Stimulated activated CD4-positive, alpha-beta T cell treated with anti-CD3 and anti-CD28 coated beads, Interleukin-2, amount 100 ng/mL, for 24 hours (primary cell): ENCODE measurements at places on chromosomes 3 and 15.

- no peak for DNase-seq
Measured at GRCh38 chr3:150407051-150407807, 869 bp upstream of the TSC22D2 start.

GRCh38 chr15:82093774-82094211, 48.0 kb upstream of the MEX3B start:
- DNase-seq: no peak

GRCh38 chr15:93138681-93139250, 49.8 kb upstream of the RGMA start:
- DNase-seq: no peak

DNA sequence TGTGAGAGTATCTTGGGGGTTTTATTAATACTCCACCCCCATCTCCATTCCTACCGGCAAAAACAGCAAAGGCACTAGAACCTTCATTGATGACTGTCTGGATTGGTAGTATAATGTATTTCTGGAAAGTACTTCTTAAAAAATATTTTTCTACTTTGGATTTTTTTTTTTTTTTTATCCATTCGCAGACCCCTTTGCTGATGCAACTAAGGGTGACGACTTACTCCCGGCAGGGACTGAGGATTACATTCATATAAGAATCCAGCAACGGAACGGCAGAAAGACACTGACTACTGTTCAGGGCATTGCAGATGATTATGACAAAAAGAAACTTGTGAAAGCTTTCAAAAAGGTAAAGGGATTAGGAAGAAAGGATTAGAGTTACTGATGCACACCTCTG, 1.2 kb downstream of the EIF1B start:
- no peak for DNase-seq

- DNase-seq: no peak
Measured at GRCh38 chr3:172918165-172918564, 167.6 kb downstream of the ECT2 start.

DNA sequence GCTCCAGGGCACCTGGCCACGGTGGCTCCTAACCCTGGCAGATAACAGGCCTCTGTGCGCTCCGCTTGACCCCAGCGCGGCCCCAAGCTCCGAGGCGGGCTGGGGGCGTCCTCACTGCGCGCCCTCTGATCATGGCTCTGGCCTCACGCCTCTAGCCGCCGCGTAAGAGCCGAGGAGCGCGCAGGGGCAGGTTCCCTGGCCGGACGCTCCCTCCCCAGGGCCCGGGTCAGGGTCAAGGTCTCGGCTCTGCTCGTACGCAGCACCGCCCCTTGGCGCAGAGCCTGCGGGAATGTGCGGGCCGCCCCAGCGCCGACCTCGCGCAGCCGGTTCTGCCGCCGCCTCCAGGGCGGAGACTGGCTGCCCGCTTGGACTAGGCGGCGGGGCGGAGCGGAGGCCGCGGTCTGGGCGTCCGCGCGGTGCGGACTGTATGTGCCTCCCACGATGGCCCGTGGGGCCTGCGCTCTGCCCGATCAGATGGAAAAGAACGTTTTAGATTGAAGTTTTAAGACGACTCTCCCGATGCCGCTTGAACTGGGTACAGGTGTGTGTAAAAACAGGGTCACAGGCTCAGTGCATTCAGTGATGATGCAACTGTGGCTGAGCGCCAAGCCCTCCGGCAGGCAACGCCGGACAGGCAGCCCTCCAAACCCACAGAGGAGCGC, 40.8 kb downstream of the CHST14 start:
- peak; percentile 38 for DNase-seq

DNA sequence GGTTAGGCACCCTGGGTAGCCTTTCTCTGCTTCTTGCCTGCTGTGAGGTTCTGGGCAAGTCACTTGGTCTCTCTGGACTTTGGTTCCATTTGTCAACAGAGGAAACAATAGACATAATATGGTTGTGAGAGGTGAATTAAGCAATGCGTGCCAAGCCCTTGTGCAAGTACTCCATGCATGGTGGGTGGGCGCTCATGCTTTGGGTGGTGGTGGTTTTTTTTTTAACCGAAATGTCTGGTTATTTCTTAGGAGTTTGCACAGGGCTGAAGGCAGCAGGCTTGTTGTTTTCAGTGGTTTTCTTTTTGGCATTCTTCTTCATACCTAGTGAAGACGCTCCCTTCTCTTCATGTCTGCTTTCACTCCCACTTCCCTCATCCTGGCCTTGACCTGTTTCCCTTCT, 84.2 kb upstream of the LRTM1 start:
- DNase-seq: no peak

- no peak for DNase-seq
Measured at GRCh38 chr3:125401402-125401801, 26.3 kb upstream of the ZNF148 start.

DNA sequence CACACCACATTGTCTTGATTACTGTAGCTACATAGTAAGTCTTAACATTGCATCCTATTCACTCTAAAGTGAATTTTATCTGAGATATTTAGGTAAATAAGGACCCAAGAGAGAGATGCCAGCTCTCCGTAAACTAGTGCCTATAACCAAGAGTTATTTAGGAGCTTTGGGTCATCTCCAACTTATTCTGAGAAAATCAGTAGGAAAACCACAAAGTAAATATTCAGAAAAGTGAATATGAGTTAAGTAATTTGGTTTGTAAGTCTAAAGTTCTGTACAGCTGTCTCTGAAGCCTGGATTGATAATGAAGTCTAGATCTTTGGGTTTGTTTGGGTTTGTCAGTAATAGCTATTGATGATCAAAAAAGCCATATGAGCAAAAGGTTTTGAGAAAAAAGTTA, 120.0 kb downstream of the FNDC3B start:
- no peak for DNase-seq

- DNase-seq: no peak
Measured at GRCh38 chr3:100269410-100270214, 8.8 kb downstream of the TBC1D23 start.

GRCh38 chr3:32255345-32255744, 16.9 kb downstream of the CMTM8 start:
- DNase-seq: no peak

- DNase-seq: peak; percentile 77
Measured at GRCh38 chr3:13495921-13496723, 16.0 kb downstream of the HDAC11 start.

DNA sequence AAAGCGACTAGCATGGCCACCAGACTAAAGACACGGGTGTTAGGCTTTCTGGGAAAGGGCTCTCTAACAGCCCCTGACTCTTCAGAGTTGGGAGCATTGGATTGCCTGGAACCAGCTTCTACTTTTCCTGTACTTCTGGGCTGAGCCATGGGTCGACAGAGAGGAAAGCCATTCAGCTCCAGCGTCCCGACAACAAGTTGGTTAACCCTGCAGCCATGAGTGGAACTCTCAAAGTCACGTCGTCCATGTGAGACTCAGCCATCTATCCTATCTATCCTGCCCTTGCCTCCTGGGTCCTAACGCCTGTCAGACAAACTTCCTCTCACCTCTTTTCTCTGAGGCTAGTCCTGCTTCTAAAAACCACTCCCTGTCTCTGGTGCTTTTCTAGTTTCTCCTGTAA, 32.6 kb upstream of the TBC1D5 start:
- peak; percentile 5 for DNase-seq

GRCh38 chr3:165336786-165337185, 140.6 kb upstream of the SLITRK3 start:
- DNase-seq: no peak

DNA sequence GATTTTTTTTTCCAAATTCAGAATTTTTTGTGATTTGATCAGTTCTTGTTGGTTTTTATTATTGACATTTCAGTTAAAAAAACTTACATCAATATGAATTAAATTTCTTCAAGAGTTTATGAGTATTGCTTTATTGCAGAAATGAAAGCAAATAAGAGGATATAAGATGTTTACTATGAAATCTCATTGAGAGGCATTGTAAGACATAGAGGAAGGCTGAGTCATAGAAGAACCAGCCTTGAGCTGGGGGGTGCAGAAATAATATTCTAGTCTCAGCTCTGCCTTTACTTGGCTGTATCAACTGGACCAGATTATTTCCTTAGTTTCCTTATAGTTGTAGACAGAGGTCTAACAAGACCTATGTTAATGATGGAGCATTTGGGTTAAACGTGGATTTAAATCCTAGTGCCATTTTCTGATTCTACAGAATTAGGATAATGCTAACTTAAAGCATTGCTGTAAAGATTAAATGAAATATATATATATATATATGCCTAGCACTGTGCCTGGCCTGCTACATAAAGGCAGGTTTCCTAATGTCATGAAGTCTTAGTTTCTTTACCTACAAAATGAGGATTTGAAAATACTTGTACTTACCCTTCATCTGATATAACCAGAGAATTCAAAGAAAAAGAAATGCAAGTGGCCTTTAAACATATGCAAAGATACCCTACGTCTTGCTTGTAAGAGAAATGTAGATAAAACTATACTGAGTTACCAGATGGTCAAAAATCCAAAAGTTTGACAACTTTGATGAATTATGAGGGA, 7.3 kb downstream of the FAM98B start:
- DNase-seq: no peak

GRCh38 chr3:155970398-155970797, 99.9 kb downstream of the GMPS start:
- no peak for DNase-seq

- DNase-seq: peak; percentile 48
Measured at GRCh38 chr3:138946663-138947494, at the start of the genes FOXL2 and FOXL2NB. FOXL2 (minus strand) TSS chr3:138947137; CDS start chr3:138946722, 415 bp downstream. FOXL2NB (plus strand) TSS chr3:138947217; CDS start chr3:138947365, 148 bp downstream.

DNA sequence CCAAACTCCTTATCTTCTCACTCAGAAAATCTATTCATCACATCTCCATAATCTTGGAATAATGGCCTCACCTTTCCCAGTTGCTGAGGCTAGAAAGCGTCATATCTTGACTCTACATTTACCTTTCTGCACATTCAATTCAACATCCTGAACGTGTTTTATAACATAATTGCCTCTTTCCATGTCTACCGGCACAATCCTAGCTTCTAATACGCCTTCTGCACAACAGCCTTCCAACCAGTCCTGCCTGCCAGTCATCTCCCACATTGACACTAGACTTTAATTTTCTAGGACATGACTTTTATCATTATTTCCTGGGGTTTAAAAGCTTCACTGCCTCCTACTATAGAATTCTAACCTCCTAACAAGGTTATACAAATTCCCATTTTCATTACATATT, 906.6 kb downstream of the ROBO1 start:
- DNase-seq: no peak

GRCh38 chr3:114274929-114275328, 18.9 kb upstream of the TIGIT start:
- DNase-seq: no peak

DNA sequence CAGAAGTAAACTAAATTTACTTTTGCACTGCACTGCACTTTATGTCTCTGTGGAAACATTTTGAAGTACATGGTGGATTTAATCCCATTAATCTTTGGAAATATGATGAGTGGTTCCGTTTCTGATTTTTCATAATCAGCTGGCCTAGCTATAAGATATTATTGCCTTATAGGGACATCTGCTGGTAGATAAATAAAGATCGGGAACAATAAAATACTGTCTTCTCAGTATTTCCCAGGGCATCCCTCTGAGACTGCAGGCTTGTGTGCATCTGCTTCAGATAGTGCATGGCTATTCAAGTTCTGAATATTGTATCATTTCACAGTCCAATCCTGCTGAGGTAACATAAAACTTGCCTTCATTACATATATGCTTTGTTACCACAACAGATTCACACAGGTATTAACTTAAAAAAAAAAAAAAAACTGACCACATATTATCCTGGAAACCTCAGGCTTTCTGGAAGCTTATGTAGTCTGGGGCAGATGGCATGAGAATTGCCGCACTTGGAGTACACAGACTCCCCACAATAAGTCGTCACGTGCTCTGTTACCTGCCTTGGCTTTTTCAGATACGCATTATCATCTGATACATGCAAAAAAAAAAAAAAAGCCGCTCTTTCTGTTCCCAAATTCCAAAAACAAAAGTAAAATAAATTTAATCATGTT, 330.8 kb upstream of the AGTR1 start:
- DNase-seq: no peak

- DNase-seq: peak; percentile 12
Measured at GRCh38 chr3:140128631-140129030, 193.6 kb downstream of the CLSTN2 start.

GRCh38 chr3:160373655-160374054, 25.4 kb downstream of the IFT80 start:
- DNase-seq: no peak

- no peak for DNase-seq
Measured at GRCh38 chr3:54951405-54951804, 23.5 kb upstream of the LRTM1 start.
